Fibroblast of skin of abdomen (primary cell): ENCODE measurements at places on chromosomes 6 and 20.
A peak's percentile ranks its signal among the peaks of the same experiment; 100 is the strongest.

- no peak for DNase-seq
These were observed at the start of gene OPRL1 for GRCh38 chr20:64080013-64080812. Gene OPRL1, plus strand, starts transcription at chr20:64080082. Its CDS starts 12,639 bp downstream, at chr20:64092721.

DNA sequence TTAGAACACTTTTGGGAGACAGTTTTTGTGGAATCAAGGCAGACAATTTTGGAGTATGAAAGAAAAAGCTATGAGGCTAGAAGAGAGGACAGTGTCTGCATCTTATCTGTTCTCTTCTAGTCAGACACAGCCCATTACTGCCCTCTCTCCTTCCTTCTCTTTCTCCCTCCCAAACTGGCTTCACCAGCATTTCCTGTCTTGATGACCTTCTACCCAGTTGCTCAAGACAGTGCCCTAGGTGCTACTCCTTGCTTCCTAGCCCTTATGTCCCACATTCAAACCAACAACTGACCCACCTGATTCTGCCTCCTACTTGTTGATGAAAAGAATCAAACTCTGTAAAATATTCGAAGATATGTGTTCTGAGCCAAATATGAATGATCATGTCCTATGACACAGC is 116.4 kb upstream of the RIPOR2 start:
- DNase-seq, result no peak

DNA sequence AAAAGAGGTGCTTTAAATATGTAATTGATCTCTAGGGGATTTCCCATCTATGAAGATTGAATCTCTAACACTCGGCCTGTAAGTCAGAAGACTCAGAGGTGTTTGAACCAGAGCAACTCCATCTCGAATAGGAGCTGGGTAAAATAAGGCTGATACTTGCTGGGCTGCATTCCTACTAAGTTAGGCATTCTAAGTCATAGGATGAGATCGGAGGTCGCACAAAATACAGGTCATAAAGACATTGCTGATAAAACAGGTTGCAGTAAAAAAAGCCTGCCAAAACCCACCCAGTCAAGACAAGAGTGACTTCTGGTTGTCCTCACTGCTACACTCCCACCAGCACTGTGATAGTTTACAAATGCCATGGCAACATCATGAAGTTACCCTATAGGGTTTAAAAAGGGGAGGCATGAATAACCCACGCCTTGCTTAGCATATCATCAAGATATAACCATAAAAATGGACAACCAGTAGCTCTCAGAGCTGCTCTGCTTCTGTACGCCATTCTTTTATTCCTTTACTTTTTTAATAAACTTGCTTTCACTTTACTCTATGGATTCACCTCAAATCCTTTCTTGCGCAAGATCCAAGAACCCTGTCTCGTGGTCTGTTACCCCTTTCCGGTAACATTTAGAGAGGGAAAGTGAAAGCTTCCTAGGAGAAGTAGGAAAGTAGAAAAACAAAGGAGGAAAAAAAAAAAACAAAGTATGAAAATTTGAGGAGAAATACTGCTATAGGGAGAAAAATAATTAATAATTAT is 129.7 kb upstream of the PHACTR1 start:
- DNase-seq, result no peak

- DNase-seq, result no peak
These were observed 19.9 kb upstream of the NANP start for GRCh38 chr20:25643716-25644115.

DNA sequence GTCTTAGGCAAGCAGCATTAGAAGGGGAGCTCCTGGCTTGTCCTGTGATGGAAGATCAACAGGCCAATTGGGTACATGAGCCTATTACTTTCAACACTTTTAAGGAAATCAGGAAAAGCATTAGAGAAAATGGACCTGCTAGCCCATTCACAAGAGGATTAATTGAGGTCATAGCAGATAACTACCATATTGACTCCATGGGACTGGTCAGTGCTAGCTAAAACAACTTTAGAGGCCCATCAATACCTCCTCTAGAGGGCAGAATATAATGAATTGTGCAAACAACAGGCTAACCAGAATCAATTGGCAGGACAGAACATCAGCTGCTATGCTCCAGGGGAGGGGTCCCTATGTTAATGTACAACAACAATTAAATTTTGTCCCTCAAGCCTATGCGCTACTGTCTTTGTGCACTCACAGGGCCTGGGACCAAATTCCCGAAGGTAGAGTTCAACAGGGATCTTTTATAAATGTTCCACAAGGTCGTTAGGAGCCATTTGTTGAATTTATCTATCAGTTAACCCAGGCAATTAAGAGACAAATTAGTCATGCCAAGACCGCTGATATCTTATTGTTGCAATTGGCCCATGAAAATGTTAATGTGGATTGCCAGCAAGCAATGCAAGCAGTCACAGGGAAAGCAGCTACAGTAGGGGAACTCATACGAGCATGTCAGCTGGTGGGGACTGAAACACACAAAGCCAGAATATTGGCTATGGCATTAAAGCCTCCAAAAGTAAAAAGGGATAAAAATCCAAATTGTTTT is 106.6 kb upstream of the BTN3A2 start:
- DNase-seq, result no peak

- DNase-seq, result no peak
These were observed 58.2 kb downstream of the TNFAIP3 start for GRCh38 chr6:137925141-137925698.

GRCh38 chr6:39468385-39468784 is 145.9 kb upstream of the KCNK16 start:
- no peak for DNase-seq

DNA sequence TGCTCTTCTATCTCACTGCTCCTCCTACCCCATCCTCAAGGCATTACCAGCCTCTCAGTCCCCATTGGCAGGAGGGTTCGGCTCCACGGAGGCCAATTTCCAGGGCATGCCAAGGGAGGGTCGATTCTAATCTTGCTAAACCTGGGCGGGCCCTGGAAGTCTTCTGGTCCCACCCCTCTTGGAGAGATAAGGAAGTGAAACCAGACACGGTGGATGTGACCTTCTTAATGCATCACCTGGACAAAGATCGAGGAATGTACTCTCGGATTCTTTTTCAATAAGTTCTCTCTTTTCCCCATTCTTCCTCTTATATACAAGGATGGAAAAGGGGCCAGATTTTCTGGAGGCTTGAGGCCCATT is 112.2 kb upstream of the ARMC2 start:
- no peak for DNase-seq

- DNase-seq, result no peak
These were observed 12.8 kb downstream of the RBCK1 start for GRCh38 chr20:420721-421574.

GRCh38 chr6:47097092-47097945 is 55.2 kb upstream of the ADGRF1 start:
- peak; percentile 81 for DNase-seq
